ENCODE measurements at places on chromosomes 1 and 21. TPM values are rescaled to one million over a fixed set of nuclear protein-coding genes. Genes with fewer than 3 reads are reported as not detected.

- DNase-seq, result no peak
Measured at GRCh38 chr1:17061892-17062291, 8.1 kb upstream of the SDHB start.

LIN28A gene
- 3.9 TPM for total RNA-seq

DNA sequence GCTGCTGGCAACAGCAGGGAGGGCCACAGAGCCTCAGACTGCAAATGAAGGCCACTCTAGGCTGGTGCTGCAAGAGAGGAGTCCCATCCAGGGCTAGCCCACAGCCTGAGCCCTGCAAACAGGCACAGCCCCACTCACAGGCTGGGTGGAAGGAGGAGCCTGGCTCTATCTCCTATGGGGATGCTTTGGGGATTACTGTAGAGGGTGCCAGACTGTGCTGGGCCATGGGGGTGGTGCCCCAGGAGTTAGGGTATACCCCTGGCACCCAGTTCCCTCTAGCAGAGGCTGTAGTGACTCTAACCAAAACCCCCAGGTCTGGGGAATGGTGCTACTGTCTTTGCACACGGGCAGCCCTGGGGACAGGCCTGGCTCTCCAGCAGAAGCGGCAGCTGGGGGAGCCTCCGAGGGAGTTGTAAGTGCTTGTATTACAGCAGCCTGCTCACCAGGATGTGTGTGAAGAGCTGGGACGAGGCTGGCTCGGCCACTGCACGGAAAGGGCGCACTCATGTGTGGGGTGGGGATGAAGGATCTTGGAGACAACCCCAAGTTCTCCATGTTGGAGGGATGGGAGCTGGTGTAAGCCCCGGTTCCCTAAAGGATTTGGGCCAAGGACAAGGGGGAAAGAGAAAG, 23.4 kb upstream of the EVA1B start:
- DNase-seq, result no peak

- DNase-seq, result no peak
Measured at GRCh38 chr1:107820801-107821200, 144.2 kb downstream of the VAV3 start.

- no peak for DNase-seq
Measured at GRCh38 chr1:33336580-33336979, 15.7 kb upstream of the A3GALT2 start.

IGSF21 gene
- total RNA-seq, result 1.7 TPM

LAD1 gene
- total RNA-seq, result 0.37 TPM

SMIM12 gene
- total RNA-seq, result 27.1 TPM

CFHR3 gene
- 1.0 TPM for total RNA-seq

LEMD1 gene
- 71.1 TPM for total RNA-seq

DNA sequence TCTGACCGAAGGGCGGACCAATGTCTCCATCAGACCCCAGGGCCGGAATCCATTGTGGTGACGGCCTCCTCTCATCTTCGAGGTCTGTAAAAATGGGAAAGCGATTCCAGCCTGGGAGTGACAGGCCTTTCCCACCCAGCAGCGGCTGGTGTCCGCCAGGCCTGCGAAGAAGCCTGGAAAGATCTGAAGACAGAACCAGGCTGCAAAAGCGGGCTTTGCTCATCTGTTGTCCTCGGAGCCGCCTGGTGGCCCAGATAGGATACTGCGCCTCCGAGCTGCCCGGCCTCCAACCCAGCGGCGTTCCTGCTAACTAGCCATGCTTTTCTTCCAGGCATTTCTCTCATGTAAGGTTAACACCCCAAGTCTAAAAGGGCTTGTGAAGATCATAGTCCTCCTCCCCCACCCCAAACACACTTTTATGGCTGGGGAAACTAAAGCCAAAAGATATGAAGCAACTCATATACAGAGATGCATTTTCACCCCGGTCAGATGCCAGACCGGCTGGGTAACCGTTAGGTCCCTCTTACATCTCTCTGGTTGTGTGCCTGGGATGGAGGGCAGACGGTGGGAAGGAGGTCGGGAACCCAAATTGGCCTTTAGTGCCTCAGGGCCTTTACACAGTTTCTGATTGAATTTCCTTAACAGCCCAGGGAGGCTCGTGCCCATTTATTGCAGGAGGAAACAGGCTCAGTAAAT, 1.9 kb upstream of the DHRS3 start:
- peak; percentile 93 for DNase-seq

DNA sequence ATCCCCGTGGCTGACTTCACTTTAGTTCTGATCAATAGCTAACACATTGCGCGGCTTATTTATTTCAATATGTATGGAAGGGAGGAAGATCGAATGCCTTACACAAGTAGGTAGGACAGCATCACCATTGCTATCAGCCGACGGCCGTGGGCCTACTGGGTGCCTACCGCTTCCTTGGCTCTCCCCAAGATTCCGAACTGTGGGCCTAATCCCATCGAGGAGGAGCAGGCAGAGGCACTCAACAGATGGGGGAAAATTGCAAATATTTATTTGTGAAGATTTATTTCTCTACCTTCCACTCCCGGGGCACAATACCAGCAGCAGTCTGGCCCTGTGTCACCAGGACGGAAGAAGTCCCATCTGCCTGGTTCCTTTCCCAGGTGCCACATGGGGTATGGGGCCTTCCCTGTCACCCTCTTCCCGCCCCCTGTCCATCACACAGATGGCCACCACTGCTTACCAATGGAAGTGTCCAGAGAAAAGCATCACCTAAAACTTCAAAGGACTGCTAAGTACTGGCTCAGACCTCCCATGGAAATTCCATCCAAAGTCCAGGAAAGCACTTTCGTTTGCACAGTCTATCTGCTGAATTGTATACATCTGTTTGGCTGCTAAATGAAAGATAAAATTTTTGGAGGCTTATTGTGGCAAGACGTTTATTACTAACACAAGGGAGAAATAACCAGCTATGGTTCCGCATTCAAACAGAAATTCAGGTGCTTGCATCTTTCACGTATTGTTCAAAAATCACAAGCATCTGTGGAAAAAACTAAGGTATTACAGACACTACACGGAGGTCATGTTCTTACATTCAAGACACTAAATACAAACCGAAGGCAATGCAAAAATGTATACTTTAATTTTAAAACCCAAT, 11.8 kb downstream of the AGT start:
- no peak for DNase-seq

GRCh38 chr1:154344977-154345837, 19.9 kb downstream of the ATP8B2 start:
- peak; percentile 65 for DNase-seq

GRCh38 chr1:155125511-155125945, 2.1 kb upstream of the EFNA1 start:
- no peak for DNase-seq

- DNase-seq, result no peak
Measured at GRCh38 chr1:36080801-36081200, 3.1 kb upstream of the TEKT2 start.
